ENCODE measurements at places on chromosomes 1 and 21.

- no peak for DNase-seq
Observed at GRCh38 chr1:180386745-180387367, 115.5 kb downstream of the ACBD6 start.

GRCh38 chr1:9093581-9093980, 24.1 kb upstream of the SLC2A5 start:
- no peak for DNase-seq

DNA sequence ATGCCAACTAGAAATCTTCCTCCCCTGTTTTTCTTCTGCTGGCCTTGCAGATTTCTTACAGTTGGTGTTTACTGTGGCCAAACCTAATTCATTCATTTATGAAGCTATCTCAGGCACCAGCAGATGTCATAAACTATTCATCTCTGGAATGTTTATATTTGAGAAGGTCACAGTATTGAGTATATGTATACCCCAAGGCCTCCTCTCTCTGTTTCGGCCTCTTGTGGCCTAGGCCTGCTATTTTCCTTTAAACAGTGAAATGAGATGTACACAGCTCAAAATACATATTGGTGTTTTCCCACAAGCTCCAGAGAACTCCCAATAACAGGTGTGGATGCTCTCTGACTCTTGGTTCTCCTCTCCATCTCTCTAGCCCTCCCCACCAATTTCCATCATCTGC, 520.7 kb upstream of the CAMK1G start:
- DNase-seq, result no peak

DNA sequence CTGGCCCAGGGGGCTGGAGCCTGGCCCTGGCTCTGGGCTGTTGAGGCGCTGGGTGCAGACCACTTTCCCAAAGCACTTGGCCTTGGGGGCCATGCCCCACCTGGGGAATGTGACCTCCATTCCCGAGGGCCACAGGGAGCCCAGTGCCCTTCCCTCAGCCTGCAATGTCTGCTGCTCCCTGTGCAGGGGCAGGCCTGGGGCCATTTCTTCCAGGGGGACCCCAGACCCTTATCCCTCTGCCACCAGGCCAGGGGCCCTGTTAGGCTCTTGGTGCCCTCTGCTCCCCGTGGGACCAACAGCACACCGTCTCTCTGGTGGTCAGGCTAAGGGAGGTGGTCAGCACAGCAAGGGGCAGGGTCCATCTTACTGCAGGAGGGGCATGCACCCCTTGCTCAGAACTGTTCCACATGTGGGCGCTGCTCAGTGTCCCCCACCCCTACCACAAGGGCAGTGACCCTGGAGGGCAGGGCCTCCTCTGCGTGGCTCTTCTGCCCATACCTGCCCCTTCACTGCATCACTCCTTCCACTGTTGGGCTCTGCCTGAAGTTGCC, 1.1 kb upstream of the TMEM52 start:
- no peak for DNase-seq

DNA sequence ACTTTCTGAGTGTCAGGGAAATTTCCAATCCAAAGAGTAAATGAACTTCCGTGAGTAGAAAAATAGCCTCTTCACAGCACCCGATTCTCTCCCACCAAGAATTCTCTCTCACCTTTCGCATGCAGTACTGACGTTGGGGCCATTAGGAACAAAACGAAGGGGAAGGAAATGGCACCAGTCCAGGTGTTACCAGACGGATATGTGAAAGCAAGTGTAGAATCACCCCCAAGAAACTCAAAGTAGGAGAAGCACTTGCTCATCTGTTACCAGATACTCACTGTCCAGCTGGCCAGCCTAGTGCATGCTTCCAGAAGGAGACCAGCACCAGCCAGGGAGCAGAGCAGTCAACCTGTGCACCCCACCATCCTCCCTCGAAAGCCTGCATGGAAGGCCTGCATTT, 55.1 kb downstream of the ITPKB start:
- DNase-seq, result no peak

GRCh38 chr21:45829668-45830067, 151.9 kb upstream of the COL6A1 start:
- DNase-seq, result no peak

GRCh38 chr21:36207577-36208320, 51.1 kb downstream of the DOP1B start:
- no peak for DNase-seq

DNA sequence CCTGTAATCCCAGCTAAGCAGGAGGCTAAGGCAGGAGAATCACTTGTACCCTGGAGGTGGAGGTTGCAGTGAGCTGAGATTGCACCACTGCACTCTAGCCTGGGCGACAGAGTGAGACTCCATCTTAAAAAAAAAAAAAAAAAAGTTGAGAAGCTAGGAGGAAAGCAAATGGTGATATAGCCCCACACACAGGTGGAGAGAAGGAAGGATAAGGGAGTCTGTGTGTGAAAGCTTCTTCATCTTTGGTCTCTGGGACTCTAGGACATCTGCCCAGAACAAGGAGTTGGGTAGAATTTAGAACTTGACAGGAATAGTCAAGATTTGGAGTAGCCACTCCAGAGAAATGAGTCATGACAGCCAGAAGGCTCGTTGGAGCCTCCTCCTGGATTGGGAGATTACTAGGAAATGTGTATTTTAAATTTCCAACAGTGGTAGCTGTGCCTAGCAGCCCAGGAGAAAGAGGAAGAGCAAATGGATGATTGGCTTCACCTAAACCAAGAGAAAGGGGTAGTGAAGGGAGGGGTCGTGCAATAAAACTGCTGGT, 19.9 kb downstream of the NPL start:
- no peak for DNase-seq

DNA sequence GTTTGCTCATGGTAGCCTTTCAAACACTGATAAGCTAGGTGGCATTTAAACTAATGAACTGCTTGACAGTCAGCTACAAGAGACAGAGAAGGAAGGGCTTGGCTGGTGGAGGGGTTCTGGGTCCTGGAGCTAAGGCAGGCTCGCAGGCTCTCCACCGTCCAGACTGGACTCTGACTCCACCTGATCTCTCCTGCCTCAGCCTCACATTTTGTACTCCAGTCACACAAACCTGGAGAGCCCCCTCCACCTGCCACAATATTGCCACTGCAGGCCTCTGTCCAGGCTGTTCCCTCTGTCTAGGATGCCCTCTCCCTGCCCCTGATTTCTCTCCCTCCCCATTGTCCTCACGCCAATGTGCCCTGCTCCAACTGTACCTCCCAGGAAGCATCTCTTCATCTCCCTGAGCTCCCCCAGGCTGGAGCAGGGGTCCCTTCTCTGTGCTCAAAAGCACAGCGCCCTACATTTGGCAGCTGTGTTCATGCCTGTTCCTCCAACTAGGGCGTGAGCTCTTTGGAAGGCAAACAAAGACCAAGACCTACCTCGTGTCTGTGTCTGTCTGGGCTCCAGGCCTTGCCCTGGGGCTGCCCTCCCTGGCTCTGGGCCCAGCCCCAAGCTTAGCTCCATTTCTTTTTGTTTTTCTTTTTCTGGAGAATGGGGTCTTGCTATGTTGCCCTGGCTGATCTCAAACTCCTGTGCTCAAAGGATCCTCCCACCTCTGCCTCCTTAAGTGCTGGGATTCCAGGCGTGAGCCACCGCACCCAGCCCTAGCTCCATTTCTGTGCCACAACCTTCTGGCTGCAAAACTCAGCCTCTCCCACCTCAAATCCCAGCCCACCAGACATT, 2.9 kb downstream of the TIE1 start:
- DNase-seq, result no peak

Measured in hematopoietic multipotent progenitor cell treated with erythropoietin and hydrocortisone succinate and interleukin-3 and kit ligand, for 8 days (in vitro differentiated cells).